H1 (cell line): ENCODE measurements at places on chromosomes 3 and 15. TPM values are rescaled to one million over a fixed set of nuclear protein-coding genes. Genes with fewer than 3 reads are reported as not detected.

- H3K27ac ChIP-seq, result no peak overlapping the region
- no peaks in the 10 kb centered on the region for H3K36me3 ChIP-seq
- no peak for DNase-seq
- peaks cover 4% of the 10 kb centered on the region for H3K4me1 ChIP-seq
- no peaks in the 10 kb centered on the region for H3K27me3 ChIP-seq
- no peak overlapping the region for H3K4me3 ChIP-seq
These were observed 53.4 kb downstream of the IL20RB start for GRCh38 chr3:137011153-137011552.

DNA sequence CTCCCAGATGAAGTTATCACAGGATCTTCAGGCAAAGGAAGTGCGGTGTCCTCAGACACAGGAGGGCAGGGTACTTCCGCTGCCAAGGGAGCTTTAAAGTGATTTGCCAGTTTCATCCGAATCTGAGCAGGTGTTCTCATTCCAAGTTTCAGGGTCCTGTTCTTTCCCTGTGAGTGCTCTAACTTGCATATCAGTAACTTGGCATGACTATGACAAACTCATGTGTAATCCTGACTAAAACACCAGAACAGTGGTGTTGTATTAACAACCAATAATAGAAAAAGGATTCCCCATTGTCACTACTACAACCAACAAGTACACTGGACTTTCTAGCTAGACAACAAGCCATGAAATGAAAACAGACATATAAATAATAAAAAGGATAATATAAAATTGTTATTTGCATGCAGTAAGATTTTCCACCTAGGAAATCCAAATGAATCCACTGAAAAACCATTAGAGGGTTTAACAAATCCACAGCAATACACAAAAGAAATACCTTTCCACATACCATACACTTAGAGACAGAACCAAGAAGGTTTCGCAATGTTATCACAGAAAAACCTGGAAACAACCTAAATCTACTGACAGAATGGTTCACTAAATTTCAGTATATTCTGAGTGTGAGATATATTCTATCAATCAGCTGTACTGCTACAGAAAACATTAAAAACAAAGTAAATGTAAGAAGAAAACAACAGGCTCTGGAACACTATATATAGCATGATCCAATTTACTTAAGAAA lies 40.9 kb upstream of the RPL35A start:
- H3K36me3 ChIP-seq, result no peaks in the 10 kb centered on the region
- no peak overlapping the region for H3K27ac ChIP-seq
- H3K4me3 ChIP-seq, result no peak overlapping the region
- no peaks in the 10 kb centered on the region for H3K27me3 ChIP-seq

GRCh38 chr3:49471856-49472495 lies 1.9 kb downstream of the DAG1 start:
- no peaks in the 10 kb centered on the region for H3K27me3 ChIP-seq
- peak overlapping the region; percentile 74; the same call in 1 of the 2 replicates for H3K4me3 ChIP-seq
- DNase-seq, result no peak
- H3K4me1 ChIP-seq, result peaks cover 19% of the 10 kb centered on the region
- H3K27ac ChIP-seq, result 0 out of 2 replicates have a peak overlapping the region, but pooled peaks have one; percentile 3
- peaks cover 8% of the 10 kb centered on the region for H3K36me3 ChIP-seq

GRCh38 chr3:127915115-127915936 lies at the start of gene KBTBD12:
TSS of gene KBTBD12 (plus strand) at chr3:127915232. CDS start at chr3:127923062, 7,830 bp downstream.
- H3K36me3 ChIP-seq, result no peaks in the 10 kb centered on the region
- DNase-seq, result peak; percentile 73
- no peaks in the 10 kb centered on the region for H3K4me1 ChIP-seq
- no peak within 1 kb of the TSS for H3K27ac ChIP-seq
- peak within 1 kb of the TSS; percentile 15 for H3K4me3 ChIP-seq
- peaks cover 14% of the 10 kb centered on the region for H3K27me3 ChIP-seq

- no peaks in the 10 kb centered on the region for H3K27me3 ChIP-seq
- no peaks in the 10 kb centered on the region for H3K36me3 ChIP-seq
- DNase-seq, result no peak
- no peak overlapping the region for H3K27ac ChIP-seq
- no peaks in the 10 kb centered on the region for H3K4me1 ChIP-seq
These were observed 65.7 kb upstream of the FRMD4B start for GRCh38 chr3:69451594-69451993.

- no peaks in the 10 kb centered on the region for H3K27me3 ChIP-seq
- H3K4me3 ChIP-seq, result no peak overlapping the region; the same call in 1 of the 2 replicates
- peaks cover 39% of the 10 kb centered on the region for H3K4me1 ChIP-seq
- H3K36me3 ChIP-seq, result no peaks in the 10 kb centered on the region
- H3K27ac ChIP-seq, result no peak overlapping the region
- no peak for DNase-seq
These were observed 39.1 kb downstream of the SEMA5B start for GRCh38 chr3:122988508-122988907.

DNA sequence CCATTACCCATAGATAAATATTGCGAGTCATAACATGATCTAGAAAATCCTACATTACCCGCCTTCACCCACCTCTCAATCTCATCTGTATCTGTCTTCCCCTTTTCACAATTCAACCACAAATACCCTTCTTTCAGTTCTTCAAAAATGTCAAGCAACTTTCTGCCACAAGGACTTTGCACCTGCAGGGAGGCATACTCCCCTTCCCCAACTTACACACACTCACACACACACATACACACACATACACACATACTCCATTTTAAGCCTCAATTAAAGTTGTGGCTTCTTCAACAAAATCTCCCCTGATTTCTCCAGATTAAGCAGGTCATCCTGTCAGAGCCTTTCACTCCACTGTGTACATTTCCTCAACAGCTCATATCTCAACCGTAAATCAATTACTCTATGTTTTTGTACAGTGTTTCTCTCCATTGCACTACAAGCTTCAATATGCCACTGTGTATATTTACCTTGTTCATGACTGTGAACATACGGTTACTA lies 33.1 kb upstream of the CCDC50 start:
- no peaks in the 10 kb centered on the region for H3K27me3 ChIP-seq
- no peak overlapping the region for H3K4me3 ChIP-seq
- no peak for DNase-seq
- no peak overlapping the region for H3K27ac ChIP-seq
- H3K4me1 ChIP-seq, result no peaks in the 10 kb centered on the region
- no peaks in the 10 kb centered on the region for H3K36me3 ChIP-seq

DNA sequence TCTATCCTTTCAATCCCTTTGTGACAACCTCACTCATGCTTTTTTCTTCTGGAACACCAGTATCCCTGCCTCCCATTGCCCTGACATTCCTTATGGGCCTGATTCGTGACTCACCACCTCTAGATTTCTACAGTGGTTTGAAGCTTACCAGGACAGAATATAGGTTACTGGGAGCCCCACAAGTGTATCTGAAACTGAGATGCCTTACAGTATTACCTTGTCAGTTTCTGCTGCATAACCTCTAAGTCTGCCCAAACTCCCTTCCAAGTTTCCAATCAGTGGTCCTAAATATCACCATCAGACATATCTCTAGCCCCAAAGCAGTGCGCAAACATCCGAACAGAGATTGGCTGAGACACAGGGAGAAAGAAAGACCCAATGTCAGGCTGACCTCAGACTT lies 5.6 kb downstream of the CPB1 start:
- no peaks in the 10 kb centered on the region for H3K27me3 ChIP-seq
- no peaks in the 10 kb centered on the region for H3K4me1 ChIP-seq
- no peak overlapping the region for H3K27ac ChIP-seq
- H3K36me3 ChIP-seq, result no peaks in the 10 kb centered on the region
- no peak overlapping the region for H3K4me3 ChIP-seq

GRCh38 chr15:56124391-56124790 lies 119.3 kb downstream of the RFX7 start:
- no peak for DNase-seq
- no peaks in the 10 kb centered on the region for H3K27me3 ChIP-seq
- no peak overlapping the region for H3K4me3 ChIP-seq
- H3K27ac ChIP-seq, result no peak overlapping the region
- no peaks in the 10 kb centered on the region for H3K4me1 ChIP-seq

GOLGA8G gene
- not detected in 2 replicates for total RNA-seq

NOX5 gene
- not detected in 2 replicates for total RNA-seq

ROPN1 gene
- 0.44 TPM in 1 of 2 replicates, not detected in the other for total RNA-seq

NAA80 gene
- total RNA-seq, result 10.1 and 11.3 TPM in 2 replicates

SLC6A20 gene
- total RNA-seq, result not detected in 2 replicates
